Tibial nerve (tissue), 4 donors: ENCODE measurements at places on chromosomes 16 and 17.

DNA sequence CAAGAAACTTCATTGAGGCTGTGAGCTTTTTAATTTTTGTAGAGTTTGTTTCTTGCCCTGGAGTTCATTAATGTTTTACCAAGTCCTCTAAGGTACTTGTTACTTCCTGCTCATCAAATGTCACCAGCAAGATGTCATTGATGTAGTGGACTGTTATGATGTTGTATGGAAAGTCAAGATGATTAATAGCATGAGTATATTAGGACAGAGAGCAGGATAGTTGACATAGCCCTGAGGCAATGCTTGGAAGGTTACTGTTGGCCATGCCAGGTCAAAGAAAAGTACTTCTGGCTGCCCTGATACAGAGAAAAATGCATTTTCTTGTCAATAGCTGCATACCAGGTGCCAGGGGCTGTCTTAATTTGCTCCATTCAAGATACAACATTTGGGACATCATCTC is 6.7 kb downstream of the KRTAP1-5 start:
- H3K4me1 ChIP-seq, result no peaks in the 10 kb centered on the region
- no peak overlapping the region for H3K4me3 ChIP-seq

GRCh38 chr16:19499481-19499880 is 22.4 kb downstream of the GDE1 start:
- no peak overlapping the region for H3K27ac ChIP-seq
- no peaks in the 10 kb centered on the region for H3K4me1 ChIP-seq
- H3K4me3 ChIP-seq, result no peak overlapping the region
- DNase-seq, result no peak
- peaks cover 61% of the 10 kb centered on the region for H3K36me3 ChIP-seq
- H3K27me3 ChIP-seq, result no peaks in the 10 kb centered on the region

DNA sequence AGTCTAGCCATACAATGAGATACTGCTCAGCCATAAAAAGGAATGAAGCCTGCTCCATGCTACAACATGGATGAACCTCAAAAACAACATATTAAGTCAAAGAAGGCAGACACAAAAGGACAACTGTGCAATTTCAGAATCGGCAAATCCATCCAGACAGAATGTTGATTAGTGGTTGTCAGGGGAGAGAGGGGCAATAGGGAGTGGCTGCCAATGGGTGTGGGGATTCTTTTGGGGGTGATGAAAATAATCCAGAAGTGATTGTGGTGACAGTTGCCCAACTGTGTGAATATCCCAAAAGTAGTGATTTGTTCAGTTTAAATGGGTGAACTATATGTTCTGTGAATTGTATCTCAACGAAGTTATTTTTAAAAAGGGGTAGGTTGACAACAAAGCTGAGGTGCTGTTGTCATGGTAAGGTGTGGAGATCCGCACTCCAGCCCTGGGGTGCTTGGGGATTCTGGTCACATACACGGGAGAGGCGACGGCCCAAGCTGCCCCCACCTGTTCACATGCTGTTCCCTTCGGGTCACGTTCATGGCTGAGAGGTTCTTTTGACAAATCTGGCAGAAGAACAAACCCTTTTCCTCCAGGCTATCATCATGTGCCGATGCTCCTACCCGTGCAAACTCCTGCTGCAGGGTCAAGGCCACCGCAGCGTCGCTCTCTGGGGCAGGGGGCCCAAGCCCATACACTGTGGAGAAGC is 9.6 kb downstream of the SLX4 start:
- H3K27me3 ChIP-seq, result no peaks in the 10 kb centered on the region
- no peak for DNase-seq
- H3K36me3 ChIP-seq, result peaks cover 90% of the 10 kb centered on the region

DNA sequence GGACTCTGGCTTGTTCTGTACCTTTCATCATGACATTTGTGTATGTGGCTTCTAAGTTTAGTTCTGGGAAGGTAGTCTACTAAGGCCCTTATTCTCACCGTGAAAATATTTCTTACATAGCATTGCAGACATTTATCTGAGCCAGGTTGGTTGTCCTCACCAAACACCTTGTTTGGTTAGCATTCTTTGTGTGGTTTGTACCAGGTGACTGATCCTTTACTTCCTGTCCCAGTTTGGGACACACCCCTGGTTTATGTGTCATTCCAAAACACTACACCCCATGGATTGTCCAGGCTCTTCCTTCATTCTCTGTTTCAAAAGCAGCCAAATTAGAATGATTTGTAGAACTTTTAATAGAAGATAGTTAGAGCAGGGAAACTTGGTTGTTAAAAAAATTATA is 23.2 kb upstream of the DUSP14 start:
- no peaks in the 10 kb centered on the region for H3K27me3 ChIP-seq
- H3K36me3 ChIP-seq, result peaks cover 5% of the 10 kb centered on the region
- H3K27ac ChIP-seq, result no peak overlapping the region

- H3K36me3 ChIP-seq, result no peaks in the 10 kb centered on the region
- H3K27me3 ChIP-seq, result no peaks in the 10 kb centered on the region
- peak within 1 kb of the TSS; percentile 63 for H3K4me3 ChIP-seq
- H3K27ac ChIP-seq, result peak within 1 kb of the TSS; percentile 94
- H3K4me1 ChIP-seq, result peaks cover 56% of the 10 kb centered on the region
Observed at GRCh38 chr17:7403977-7404736, at the start of gene TMEM256. Gene TMEM256, minus strand, starts transcription at chr17:7404097. Its CDS starts 13 bp downstream, at chr17:7404084.

DNA sequence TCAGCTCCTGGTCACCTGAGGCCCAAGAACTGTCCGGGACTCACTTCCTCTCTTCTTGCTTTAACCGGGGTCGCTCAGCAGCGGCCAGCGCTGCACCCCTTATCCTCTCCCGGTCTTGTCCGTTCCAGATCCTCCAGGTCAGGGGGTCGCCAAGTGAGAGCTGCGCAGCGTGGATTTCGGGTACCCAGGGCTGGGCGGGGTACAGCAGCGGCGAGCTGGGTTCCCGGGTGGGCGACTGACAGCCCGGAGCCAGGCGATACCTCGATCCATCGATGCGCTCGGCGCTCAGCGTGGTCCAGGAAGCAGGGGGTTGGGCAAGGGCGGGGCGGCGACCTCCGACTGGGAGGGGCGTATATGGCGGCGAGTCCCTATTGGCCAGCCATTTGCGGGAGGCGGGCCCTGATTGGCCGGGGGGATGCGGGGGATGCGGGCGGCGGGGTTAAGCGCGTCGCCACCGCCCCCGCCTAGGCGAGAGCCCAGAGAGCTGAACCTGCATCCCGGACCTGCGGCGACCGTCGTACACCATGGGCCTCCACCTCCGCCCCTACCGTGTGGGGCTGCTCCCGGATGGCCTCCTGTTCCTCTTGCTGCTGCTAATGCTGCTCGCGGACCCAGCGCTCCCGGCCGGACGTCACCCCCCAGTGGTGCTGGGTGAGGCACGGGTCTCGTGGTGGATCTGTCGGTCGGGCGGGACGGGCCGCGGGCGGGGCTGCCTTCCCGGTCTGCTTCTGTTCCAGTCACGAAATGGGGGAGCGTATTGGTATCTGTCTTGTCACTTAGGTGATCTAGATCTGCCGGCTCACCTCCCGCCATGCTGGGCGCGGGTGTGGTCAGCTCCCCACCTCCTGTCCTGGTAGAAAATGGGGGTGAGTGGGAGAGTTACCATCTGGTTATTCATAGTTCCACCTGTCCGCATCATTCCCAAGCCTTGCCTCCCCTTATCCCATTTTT is at the start of gene PLA2G15:
Gene PLA2G15 (plus strand): TSS at position 471 of the 951 bp plus-strand sequence. CDS start 54 bp downstream, at position 525.
- H3K4me3 ChIP-seq, result peak within 1 kb of the TSS; percentile 92
- H3K27me3 ChIP-seq, result no peaks in the 10 kb centered on the region
- no peaks in the 10 kb centered on the region for H3K36me3 ChIP-seq

GRCh38 chr16:2178321-2179106 is 17.9 kb downstream of the CASKIN1 start:
- peaks cover 3% of the 10 kb centered on the region for H3K36me3 ChIP-seq
- H3K4me3 ChIP-seq, result no peak overlapping the region
- no peak for DNase-seq
- no peaks in the 10 kb centered on the region for H3K4me1 ChIP-seq
- no peaks in the 10 kb centered on the region for H3K27me3 ChIP-seq

- H3K27me3 ChIP-seq, result no peaks in the 10 kb centered on the region
- no peak overlapping the region for H3K27ac ChIP-seq
- H3K4me3 ChIP-seq, result no peak overlapping the region
- H3K4me1 ChIP-seq, result peaks cover 16% of the 10 kb centered on the region
Observed at GRCh38 chr17:78166416-78166815, 2.0 kb upstream of the SYNGR2 start.

- H3K4me1 ChIP-seq, result no peaks in the 10 kb centered on the region
- no peak overlapping the region for H3K4me3 ChIP-seq
- DNase-seq, result no peak
- no peaks in the 10 kb centered on the region for H3K36me3 ChIP-seq
Observed at GRCh38 chr16:11384956-11385586, 39.8 kb downstream of the RMI2 start.

- no peak overlapping the region for H3K27ac ChIP-seq
- H3K4me3 ChIP-seq, result no peak overlapping the region
- no peak for DNase-seq
- H3K36me3 ChIP-seq, result no peaks in the 10 kb centered on the region
Observed at GRCh38 chr16:20774703-20775362, 11.0 kb downstream of the ACSM3 start.

GRCh38 chr17:36683387-36683786 is 82.0 kb downstream of the MRM1 start:
- no peak for DNase-seq
- H3K4me1 ChIP-seq, result no peaks in the 10 kb centered on the region
- H3K27me3 ChIP-seq, result no peaks in the 10 kb centered on the region
- no peak overlapping the region for H3K27ac ChIP-seq
- H3K36me3 ChIP-seq, result no peaks in the 10 kb centered on the region

- H3K27ac ChIP-seq, result no peak overlapping the region
- no peaks in the 10 kb centered on the region for H3K27me3 ChIP-seq
- no peak overlapping the region for H3K4me3 ChIP-seq
- no peak for DNase-seq
- no peaks in the 10 kb centered on the region for H3K36me3 ChIP-seq
Observed at GRCh38 chr17:17606416-17607000, 15.0 kb upstream of the PEMT start.

DNA sequence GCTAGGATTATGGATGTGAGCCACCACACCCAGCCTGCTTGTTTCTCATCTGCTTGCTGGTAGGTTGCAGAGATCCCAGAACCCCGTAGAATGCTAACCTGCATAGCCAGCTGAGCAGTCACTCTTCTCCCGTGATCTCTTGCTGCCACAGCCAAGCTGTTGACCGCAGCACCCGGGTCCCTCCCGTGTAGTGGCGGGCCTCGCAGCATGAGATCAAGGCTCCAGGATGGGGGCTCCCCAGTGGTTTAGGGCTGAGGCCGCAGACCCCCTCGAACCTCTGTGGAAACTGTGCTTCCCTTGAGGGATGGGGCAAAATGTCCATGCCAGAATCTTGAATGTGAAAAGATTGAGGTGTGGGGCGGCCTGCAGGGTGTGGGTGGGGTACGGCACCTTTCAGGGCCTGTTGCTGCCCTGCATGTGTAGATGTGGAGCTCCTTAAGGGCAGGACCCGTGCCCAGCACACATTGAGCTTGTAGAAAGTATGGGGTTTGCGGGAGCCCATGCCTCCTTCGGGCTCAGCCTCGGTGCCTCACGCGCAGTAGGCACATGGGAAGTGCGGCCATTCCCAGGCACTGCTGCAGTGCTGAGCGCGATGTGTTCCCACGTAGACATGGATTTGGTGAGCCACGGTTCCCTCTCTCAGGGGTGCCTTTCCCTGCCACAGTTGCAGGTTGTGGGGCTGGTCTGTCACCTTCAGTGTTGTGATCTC is 99.9 kb downstream of the BANP start:
- DNase-seq, result no peak
- H3K36me3 ChIP-seq, result peaks cover 61% of the 10 kb centered on the region
- no peaks in the 10 kb centered on the region for H3K4me1 ChIP-seq
- H3K4me3 ChIP-seq, result no peak overlapping the region
- H3K27ac ChIP-seq, result no peak overlapping the region

- no peaks in the 10 kb centered on the region for H3K27me3 ChIP-seq
- H3K4me3 ChIP-seq, result no peak overlapping the region
- H3K36me3 ChIP-seq, result no peaks in the 10 kb centered on the region
- DNase-seq, result no peak
- no peak overlapping the region for H3K27ac ChIP-seq
Observed at GRCh38 chr17:33438139-33438538, 145.0 kb upstream of the ASIC2 start.

- no peak for DNase-seq
- no peaks in the 10 kb centered on the region for H3K27me3 ChIP-seq
- H3K36me3 ChIP-seq, result no peaks in the 10 kb centered on the region
- peaks cover 25% of the 10 kb centered on the region for H3K4me1 ChIP-seq
- peak overlapping the region; percentile 67 for H3K4me3 ChIP-seq
Observed at GRCh38 chr17:27354051-27354490, 60.2 kb downstream of the WSB1 start.

GRCh38 chr16:88812513-88813268 is 963 bp upstream of the APRT start:
- no peaks in the 10 kb centered on the region for H3K27me3 ChIP-seq
- DNase-seq, result peak; percentile 43
- H3K27ac ChIP-seq, result peak overlapping the region; percentile 95
- peak overlapping the region; percentile 79 for H3K4me3 ChIP-seq

DNA sequence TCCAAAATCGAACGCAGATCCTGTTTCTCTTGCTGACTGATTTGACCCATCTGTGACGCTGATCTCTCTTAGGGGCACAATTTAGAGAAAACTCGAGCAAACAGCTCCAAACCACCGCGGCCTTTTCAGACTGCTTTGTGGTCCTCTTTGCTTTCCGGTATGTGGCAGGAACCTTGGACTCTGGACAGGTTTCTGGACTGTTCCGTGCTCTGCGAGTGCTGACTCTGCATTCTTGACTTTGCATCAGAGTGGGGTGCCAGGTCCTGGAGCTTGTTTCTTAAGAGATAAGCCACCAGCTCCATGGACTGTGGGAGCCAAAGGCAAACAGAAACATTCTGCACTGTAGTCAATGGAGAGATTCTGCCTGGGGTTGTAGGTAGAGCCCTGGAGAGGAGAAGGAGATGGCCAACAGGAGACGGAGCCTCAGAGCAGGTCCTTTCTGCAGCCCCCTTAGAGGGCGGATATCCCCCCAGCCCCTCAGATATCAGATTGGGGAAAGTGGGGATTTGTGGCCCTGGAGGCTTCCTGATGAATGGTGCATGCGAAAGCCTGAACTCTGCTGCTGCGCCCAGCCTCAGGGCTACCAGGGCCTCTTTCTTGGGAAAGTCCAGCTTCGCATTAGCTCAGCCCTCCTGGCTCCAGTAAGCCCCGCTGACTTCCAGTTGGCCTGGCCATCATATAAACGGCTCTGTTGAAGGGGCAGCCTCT is 65.6 kb downstream of the WIPI1 start:
- no peaks in the 10 kb centered on the region for H3K4me1 ChIP-seq
- H3K27ac ChIP-seq, result no peak overlapping the region

GRCh38 chr16:79540825-79541595 is 59.5 kb downstream of the MAF start:
- no peak overlapping the region for H3K27ac ChIP-seq
- H3K4me3 ChIP-seq, result no peak overlapping the region
- no peak for DNase-seq
- H3K36me3 ChIP-seq, result no peaks in the 10 kb centered on the region
- H3K4me1 ChIP-seq, result no peaks in the 10 kb centered on the region

GRCh38 chr16:73543331-73543969 is 495.5 kb upstream of the ZFHX3 start:
- no peak overlapping the region for H3K4me3 ChIP-seq
- no peaks in the 10 kb centered on the region for H3K4me1 ChIP-seq
- peaks cover 54% of the 10 kb centered on the region for H3K27me3 ChIP-seq
- H3K36me3 ChIP-seq, result no peaks in the 10 kb centered on the region
- no peak overlapping the region for H3K27ac ChIP-seq

- no peaks in the 10 kb centered on the region for H3K36me3 ChIP-seq
- peaks cover 17% of the 10 kb centered on the region for H3K4me1 ChIP-seq
- no peak for DNase-seq
- no peaks in the 10 kb centered on the region for H3K27me3 ChIP-seq
- peak overlapping the region; percentile 78 for H3K4me3 ChIP-seq
Observed at GRCh38 chr16:67529582-67530012, 968 bp downstream of the RIPOR1 start.
